Body of pancreas (tissue), 4 donors: ENCODE measurements at places on chromosomes 2 and 18. TPM values are rescaled to one million over a fixed set of nuclear protein-coding genes. Genes with fewer than 3 reads are reported as not detected.

The CRYBA2 gene
- total RNA-seq: 26.4 TPM

The NDC80 gene
- not detected for total RNA-seq

The TMEM37 gene
- total RNA-seq: 19.1 TPM

The IL36RN gene
- total RNA-seq: not detected

The CFC1 gene
- 24.7 TPM for total RNA-seq

The SALL3 gene
- total RNA-seq: not detected

The USP34 gene
- total RNA-seq: 96.5 TPM

The HADHB gene
- 108 TPM for total RNA-seq

The ARMC9 gene
- 10.1 TPM for total RNA-seq

The TANK gene
- 40.2 TPM for total RNA-seq

The AGXT gene
- not detected for total RNA-seq

The NT5DC4 gene
- total RNA-seq: not detected

The ICA1L gene
- total RNA-seq: 6.7 TPM

The RIF1 gene
- total RNA-seq: 22.6 TPM

The IL1F10 gene
- total RNA-seq: not detected

The DSG2 gene
- total RNA-seq: 19.1 TPM

The AP1S3 gene
- 2.0 TPM for total RNA-seq

- peak; percentile 64 for DNase-seq
These were observed 133.5 kb upstream of the HAAO start for GRCh38 chr2:42925742-42926433.

- DNase-seq: no peak
These were observed 204.8 kb downstream of the SLC39A10 start for GRCh38 chr2:195861821-195862220.

- no peak for DNase-seq
These were observed 42.6 kb downstream of the HNRNPLL start for GRCh38 chr2:38560092-38560491.

DNA sequence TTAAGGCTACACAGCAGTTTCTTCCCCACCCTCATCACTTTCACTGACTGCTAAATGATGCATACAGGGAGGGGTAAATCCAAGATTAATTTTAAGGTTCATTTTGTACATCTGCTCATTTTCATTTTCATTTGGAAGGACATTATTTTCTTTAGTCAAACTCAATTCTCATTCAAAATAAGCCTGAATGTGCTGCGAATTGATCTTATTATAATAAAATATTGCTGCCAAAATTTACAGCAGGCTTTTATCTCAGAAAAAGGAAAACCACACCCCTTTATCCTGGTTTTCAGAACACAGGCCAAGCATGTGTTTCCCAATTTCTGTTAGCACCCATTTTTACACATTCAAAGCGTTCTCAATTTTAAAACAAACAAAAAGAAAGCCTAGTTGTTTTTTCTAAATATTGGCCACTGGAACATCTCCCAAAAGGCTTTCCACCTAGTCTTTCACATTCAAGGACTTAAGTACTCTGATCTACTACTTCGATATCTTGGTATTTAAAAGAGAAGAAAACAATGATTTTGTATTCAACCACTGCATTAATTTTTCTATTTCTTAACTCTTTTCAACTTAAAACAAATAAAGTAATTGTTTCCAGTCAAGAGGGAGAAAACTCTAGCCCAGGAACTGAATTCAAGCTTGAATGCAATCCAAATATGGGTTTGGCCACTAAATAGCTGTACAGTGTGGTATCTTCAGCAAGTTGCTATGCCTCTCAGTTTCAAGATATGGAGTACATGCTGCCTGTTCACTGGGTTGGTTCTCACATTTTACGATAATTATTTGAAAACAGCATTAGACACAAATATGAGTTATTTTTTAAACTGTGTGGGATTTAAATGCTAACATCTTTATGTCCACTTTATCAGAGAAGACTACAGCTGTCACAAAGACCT, 52.5 kb downstream of the CDH2 start:
- no peak for DNase-seq

GRCh38 chr2:190327867-190328572, 8.4 kb upstream of the HIBCH start:
- no peak for DNase-seq

DNA sequence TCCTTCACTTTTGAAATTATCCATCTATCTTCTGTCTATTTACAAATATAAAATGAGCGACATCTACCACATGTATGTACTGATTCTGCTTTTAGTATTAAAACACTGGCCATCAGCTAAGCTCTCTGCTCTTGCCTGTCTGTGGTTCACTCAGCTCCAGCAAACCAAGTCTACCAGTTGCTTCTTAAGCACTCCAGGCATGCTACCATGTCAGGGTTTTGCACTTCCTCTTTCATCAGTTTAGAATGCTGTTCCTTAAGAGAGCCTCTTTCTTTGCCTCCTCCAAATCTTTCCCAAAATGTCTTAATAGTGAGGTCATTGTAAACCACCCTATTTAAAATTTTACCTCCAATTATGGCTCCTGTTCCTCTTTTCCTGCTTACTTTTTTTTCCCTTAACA, 59.5 kb downstream of the SCN3A start:
- DNase-seq: no peak

DNA sequence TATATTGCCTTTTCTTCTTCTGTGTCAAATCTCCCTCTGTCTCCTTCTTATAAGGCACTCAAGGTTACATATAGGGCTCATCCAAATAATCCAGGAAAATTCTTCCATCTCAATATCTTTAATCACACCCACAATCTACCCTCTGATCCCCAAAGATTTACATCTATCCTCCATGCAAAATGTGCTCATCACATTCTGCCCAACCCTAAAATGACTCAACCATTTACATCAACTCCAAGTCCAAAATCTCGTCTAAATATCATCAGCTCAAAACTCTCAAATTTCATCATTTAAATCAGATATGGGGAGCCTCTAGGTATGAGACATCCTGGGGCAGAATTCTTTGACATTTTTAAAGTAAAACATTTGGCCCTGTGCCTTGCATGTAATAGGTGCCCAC, 1349.8 kb downstream of the SUCLG1 start:
- DNase-seq: no peak

DNA sequence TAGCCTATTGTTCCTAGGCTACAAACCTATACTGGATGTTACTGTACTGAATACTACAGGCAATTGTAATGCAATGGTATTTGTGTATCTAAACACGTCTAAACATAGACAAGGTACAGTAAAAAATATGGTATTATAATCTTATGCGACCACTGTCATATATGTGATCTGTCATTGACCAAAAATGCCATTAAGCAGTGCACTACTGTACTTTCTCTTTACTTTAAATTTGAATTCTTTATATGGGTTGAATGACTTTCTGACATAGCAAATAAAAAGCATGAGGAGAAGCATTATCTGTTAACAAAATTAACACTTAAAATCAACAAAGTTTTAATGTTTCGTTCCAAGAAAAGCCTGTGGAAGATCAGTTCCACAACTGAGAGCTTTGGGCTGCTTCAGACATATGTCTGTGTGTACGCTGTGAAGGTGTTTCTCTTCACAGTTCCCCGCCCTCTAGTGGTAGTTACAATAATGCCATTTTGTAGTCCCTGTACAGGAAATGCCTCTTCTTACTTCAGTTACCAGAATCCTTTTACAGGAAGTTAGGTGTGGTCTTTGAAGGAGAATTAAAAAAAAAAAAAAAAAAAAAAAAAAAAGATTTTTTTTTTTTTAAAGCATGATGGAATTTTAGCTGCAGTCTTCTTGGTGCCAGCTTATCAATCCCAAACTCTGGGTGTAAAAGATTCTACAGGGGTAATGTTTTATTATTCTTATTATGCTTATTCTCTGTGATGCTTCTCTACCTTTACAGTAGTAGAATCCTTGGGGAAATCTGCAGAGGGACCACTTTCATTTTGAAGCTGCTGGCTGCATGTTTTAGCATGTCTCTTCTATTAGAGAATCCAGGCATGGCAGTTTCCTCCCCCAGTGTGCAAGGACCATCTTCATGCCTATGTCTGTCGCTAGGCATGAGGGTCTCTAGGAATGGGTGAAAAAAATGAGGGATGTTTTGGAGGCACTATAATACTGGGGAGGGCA, 54.5 kb downstream of the SCN2A start:
- peak; percentile 46 for DNase-seq

- no peak for DNase-seq
These were observed 42.5 kb downstream of the LYPD1 start for GRCh38 chr2:132627536-132627935.

DNA sequence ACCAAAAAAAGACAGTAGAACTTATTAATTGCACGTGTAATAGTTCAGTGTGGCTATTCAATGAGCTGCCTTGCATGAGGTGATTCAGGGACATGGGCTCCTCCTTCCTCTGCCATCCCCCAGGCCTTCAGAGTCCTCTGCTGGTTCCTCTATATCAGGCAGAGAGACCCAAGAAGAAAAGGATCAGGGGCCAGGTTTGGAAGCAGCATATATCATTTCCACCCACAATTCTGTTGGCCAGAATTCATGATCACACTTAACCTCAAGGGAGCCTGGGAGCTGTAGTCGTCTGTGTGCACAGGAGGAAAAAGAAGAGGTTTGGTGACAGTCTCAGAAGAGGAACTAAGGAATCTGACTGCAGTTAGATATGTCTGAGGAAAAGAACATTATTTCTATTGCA, 114.0 kb upstream of the GLS start:
- no peak for DNase-seq

DNA sequence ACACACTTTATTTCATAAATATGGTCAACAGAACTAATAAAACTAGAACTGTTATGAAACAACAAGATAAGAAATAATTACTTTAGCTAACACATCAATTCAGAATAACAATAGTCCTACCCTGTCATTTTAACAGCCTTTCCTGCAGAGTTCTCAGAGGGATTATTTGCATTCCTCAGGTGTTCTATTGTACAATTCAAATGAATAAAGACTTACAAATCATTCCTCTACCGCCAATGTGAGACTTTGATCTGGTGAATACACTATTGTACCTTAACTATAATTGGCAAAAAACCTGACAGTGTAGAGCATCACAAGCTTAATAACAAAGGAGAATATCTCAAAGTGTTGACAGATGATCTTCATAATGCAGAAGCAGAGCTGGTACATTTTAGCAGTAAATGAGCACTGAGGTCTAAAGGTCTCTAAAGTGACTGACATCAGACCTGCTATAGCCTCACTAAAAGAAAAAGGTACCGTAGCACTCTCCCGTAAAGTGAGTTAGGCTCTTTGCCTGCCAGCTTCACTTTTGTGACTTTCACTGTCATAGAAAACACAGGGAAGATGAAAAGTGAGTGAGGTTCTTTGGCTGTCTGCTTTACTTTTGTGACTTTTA, 118.8 kb upstream of the SP3 start:
- no peak for DNase-seq

- DNase-seq: no peak
These were observed 261.1 kb upstream of the FN1 start for GRCh38 chr2:215697003-215697402.

GRCh38 chr2:217365656-217366055, 505.8 kb upstream of the TNP1 start:
- DNase-seq: no peak

DNA sequence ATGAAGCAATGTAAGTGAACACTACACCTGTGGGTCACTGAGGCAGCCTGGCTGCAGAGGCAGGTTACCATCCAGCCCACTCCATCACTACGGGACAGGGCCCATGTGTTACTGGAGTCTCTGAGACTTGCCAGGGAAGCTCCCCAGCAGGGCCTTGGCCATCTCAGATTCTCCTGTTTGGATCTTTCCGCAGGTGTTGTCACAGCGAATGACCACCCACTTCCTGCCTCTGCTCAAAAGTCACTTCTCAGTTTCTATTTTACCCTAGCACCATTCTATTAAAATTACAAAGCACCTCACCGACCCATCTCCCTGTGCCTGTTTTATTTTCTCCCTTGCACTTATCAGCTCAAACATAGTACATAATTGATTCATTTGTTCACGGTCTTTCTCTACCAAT, 34.5 kb upstream of the L3MBTL4 start:
- DNase-seq: no peak

DNA sequence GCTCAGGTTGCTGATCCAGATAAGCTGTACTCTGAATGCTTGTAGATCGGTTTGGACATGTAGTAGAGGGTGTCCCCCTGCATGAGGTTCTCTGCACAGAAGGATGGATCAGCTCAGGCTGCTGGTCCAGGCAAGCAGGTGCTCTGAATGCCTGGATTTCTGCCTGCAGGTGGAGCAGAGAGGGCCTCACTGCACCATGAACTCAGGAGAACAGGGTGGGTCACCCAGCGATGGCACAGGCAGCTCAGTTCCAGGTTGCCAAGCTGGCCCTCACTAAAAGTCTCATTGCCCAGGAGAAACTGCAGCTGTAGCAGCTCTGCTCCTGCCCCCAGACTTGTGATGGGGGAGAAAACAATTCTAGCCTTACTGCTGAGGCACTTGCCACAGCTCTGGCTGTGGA, 491.8 kb downstream of the XIRP2 start:
- no peak for DNase-seq

GRCh38 chr18:78138983-78139496, 840.6 kb upstream of the SALL3 start:
- no peak for DNase-seq

- no peak for DNase-seq
These were observed 243.0 kb downstream of the ZNF407 start for GRCh38 chr18:74840492-74841167.

GRCh38 chr2:99898336-99899048, 243.9 kb downstream of the AFF3 start:
- DNase-seq: no peak

- DNase-seq: no peak
These were observed 210.4 kb upstream of the DSEL start for GRCh38 chr18:67726882-67727281.

GRCh38 chr2:138182937-138183312, 218.7 kb downstream of the HNMT start:
- DNase-seq: no peak

- DNase-seq: no peak
These were observed 9.0 kb upstream of the WNT10A start for GRCh38 chr2:218871345-218872302.

- no peak for DNase-seq
These were observed 247.8 kb upstream of the KLHL29 start for GRCh38 chr2:23137166-23137565.

- no peak for DNase-seq
These were observed 103.5 kb downstream of the NOL4 start for GRCh38 chr18:34121200-34121721.

DNA sequence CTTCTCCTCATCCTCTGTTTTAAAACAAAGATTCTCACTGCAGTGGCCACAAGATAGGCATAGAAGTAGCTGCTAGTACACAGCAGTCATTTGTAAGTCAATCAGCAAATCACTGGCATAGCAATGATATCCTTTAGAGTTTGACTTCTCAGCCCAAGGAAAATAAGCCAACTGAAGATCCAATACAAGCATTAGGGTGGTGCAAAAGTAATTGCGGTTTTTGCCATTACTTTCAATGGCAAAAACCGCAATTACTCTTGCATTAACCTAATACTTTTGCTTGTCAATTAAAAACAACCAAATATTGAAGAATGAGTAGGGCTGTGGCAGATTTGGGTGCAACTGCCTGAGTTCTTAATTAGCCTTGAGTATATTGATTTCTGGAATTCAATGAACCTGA, 2.8 kb downstream of the G6PC2 start:
- DNase-seq: no peak

GRCh38 chr2:74259733-74260132, 61.3 kb downstream of the MTHFD2 start:
- DNase-seq: no peak
